ACHN (cell line): ENCODE measurements at places on chromosomes 3 and 15.

DNA sequence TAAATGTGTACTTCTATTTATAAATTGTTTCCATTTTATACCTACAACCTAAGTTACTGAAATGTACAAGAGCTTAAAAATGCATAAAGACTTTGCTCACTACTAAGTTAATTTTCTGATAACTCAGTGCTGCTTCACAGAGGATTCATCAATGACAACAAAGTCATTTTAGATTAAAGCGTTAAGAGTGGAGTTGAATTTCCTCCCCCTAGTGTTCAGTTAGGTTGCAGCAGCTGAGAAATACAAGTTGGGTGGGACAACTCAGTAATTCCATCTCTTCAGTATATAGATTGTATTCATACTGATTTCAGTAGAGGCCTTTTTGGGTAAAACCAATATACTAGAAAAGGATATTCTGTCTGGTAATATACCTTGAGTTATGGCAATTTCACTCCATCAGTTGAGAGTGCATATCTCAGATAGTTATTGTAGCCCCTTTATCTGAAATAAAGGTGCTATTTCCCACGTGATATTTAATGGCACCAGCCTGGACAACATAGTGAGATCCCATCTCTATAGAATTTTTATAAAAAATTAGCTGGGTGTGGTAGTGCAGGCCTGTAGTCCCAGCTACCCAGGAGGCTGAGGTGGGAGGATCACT is 6.9 kb upstream of the RPL35A start:
- peak; percentile 56 for DNase-seq

DNA sequence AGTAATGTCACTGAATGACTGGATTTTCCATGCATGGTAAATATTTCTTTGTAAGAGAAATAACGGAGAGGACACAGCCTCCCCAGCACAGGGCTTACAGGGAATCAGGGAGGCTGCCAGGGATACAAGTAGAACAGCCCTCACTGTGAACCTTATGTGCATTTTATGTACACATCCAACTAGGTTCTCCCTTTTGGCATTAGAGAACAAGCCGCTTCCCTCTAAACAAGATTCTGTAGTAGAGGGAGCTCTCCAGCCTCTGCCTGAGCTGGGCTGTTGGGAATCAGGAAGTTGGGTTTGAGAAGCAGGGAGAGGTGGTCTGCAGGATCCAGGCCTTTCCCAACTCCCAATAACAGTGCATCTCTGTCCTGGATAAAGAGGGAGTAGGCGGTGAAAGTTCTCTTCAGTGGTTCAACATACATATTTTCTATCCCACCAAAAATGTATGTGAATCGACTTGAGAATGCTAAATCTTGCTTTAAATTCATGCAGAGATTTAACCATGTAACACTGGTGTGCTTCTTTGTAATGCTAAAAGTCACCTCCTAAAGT is 83.7 kb downstream of the ARNT2 start:
- DNase-seq, result no peak

- no peak for DNase-seq
These were observed 15.2 kb upstream of the KLHL40 start for GRCh38 chr3:42670051-42670576.

DNA sequence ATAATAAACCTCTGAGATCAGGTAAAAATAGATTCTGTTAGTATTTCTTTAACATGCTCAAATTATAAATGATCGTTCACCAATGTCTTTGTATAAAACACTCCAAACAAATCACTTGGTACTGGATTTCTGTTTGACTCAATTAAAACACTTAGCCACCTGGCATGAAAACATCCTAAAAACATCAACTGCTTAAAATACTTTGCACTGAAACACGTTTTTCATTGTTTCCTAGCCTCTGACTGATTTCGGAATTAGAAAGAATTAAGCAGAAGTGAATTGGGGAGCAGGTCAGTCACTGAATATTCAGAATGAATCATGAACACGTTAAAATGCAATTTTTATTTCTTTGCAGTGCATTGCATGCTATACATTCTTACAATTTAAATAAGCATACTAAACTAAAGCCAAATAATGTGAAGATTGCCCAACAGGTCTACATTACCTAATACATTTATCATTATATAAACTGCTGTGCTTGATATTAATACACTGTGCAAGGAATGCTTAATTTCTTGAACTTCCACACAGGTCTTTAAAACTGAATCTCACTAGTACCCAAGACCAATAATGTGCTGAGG is 1.6 kb downstream of the THRB start:
- no peak for DNase-seq

GRCh38 chr3:112005091-112005672 is 6.5 kb downstream of the TAGLN3 start:
- no peak for DNase-seq

- DNase-seq, result no peak
These were observed 194.7 kb downstream of the NR1D2 start for GRCh38 chr3:24139463-24140412.

DNA sequence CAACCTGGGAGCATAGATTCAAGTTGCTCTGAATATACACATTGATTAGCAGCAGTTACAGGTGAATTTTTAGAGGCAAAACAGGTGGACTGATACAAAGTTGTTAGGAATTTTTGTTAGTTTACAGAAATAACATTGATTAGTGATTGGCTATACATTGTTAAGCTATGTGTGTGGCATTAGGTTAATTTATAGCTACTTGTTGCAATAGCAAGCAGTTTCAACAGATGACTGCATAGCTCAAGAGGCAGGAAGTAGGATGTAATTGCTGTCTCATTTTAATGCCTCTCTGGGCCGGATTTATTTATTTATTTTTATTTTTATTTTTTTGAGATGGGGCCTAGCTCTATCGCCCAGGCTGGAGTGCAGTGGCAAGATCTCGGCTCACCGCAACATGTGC is 99.7 kb downstream of the TCF12 start:
- no peak for DNase-seq

- no peak for DNase-seq
These were observed 4.9 kb downstream of the LPP start for GRCh38 chr3:188158731-188159310.

- no peak for DNase-seq
These were observed 4.0 kb upstream of the KIF7 start for GRCh38 chr15:89659295-89659694.

- no peak for DNase-seq
These were observed 134.3 kb downstream of the POLQ start for GRCh38 chr3:121411523-121411922.

DNA sequence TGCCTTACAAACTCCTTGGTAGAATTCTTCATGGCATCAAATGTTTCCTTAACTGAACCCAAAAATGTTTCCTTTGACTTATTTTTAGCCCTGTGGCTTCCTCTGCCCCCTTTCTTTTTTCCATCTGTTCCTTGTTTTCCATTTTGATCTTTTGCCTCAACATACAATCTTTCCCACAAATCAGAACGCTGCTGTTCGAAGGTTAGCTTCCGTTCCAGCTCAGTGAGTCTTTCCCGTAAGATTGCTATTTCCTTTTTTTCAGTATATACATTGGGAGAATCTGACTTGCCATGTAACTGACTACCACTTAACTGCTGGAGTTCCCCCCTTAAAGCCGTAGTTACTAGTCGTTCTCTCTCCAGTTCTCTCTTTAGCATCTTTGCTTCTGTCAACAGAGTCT is 41.2 kb downstream of the PIGB start:
- DNase-seq, result no peak

DNA sequence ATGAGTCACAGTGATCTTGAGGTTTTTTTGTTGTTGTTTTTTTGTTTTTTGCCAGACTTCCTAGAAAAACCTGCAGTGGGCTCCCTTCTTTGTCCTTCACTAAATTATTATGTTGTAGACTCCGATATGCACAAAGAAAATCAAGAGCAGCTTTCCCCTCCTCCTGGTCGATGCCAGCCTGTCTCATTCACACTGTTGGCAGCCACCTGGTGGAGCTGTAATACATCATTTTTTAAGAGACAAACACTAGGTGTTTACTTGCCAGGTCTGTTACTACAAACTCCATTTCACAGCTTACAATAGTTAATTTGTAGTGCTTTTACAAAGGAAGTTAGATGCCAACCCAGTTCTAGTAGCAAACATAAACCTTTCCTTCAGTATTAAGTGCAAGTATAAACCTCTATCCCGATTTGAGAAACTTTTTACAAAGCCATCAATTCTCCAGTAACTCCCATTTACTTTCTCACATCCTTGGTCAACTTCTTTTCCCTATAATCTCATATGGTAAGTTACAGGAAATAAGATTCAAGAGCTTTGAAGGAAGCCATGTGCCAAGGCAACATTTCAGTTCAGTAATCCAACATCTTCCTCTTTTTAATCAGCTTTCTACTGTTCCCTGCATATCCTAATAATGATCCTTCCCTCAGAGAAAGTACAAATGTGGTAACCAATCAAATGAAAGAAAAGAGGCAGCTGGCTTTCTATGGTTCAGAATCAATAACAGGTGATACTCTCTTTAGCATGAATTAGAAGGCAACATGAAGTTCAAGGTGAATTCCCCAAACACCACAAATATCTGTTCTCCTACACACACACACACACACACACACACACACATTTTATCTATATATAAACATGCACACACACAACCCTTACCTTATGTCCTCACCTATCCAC is 14.0 kb downstream of the AAGAB start:
- peak; percentile 42 for DNase-seq

GRCh38 chr3:50405249-50405648 is 45.9 kb upstream of the TMEM115 start:
- DNase-seq, result peak; percentile 30

- peak; percentile 76 for DNase-seq
These were observed 966 bp upstream of the PKM start for GRCh38 chr15:72231833-72232478.

DNA sequence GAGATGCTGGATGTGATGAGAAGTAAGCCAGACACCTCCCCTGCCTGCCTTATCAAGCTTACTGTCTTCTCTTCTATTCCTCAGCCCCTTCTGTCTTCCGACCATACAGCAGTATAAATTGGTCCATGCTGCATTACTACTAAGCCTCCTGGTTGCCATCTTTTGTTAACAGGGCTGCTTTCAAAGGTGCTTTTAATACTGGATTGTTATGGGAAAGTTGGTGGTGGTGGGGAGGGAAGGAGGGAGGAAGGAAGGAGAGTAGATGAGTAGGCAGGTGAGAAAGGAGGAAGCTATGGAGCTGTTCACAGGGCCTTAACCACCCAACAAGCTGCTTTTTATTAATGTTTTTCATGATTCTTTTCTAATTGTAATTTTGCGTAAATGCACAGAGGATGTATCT is 114.9 kb downstream of the SLC25A26 start:
- DNase-seq, result no peak
